ENCODE measurements at places on chromosomes 12 and 14.

DNA sequence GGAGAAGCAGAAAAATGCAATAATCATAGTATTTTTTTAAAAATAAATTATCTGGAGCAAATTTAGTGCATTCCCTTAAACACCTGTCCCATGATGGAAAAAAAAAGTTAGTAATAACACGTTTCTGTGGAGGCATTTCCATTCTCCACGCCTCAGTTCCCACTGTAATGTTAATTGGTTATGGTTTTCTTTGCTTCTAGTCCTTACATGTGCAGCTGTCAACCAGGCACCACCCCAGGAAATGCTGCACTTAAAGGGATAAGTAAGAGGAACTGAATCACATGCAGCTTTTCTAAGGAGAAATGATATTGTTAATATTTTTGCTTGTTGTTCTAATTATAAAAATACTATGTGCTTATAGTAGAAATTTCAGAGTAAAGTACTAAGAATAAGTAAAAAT is 240.3 kb downstream of the ZFP36L1 start:
- peaks cover 39% of the 10 kb centered on the region for H3K4me1 ChIP-seq
- H3K4me3 ChIP-seq: no peak overlapping the region

GRCh38 chr12:103540319-103540718 is 44.6 kb upstream of the C12orf42 start:
- no peak overlapping the region for H3K4me3 ChIP-seq
- H3K27me3 ChIP-seq: no peaks in the 10 kb centered on the region

DNA sequence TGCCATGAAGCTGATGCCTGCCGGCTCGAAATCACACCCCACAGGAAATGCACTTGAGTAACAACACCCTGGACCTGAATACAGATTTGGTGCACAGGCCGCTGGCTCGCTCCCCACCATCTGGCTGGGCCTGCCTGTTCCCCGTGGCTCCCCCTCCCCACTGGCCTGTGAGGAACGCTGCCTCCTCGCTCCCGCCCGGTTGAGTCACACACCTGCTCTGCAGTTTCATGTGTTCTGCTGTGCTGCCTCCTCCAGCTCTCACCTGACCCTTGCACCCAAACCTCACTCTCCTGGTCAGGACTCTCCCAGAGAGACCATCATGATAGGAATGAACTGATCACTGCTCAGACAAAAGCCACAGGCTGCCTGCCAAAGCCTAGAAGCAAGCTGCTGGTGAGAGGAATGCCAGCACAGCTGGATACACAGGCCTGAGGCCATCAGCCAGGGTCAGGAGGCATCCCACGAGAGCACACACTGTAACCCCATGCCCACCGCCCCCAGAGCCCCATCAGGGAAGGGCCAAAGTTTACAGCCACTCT is 3.8 kb upstream of the SIVA1 start:
- H3K27ac ChIP-seq: no peak overlapping the region
- H3K4me1 ChIP-seq: peaks cover 3% of the 10 kb centered on the region
- H3K36me3 ChIP-seq: peaks cover 5% of the 10 kb centered on the region
- no peak overlapping the region for H3K4me3 ChIP-seq

GRCh38 chr12:96015672-96016071 is 19.5 kb upstream of the HAL start:
- H3K4me3 ChIP-seq: no peak overlapping the region
- peaks cover 45% of the 10 kb centered on the region for H3K36me3 ChIP-seq
- peak; percentile 39 for DNase-seq
- no peaks in the 10 kb centered on the region for H3K27me3 ChIP-seq
- H3K4me1 ChIP-seq: no peaks in the 10 kb centered on the region

DNA sequence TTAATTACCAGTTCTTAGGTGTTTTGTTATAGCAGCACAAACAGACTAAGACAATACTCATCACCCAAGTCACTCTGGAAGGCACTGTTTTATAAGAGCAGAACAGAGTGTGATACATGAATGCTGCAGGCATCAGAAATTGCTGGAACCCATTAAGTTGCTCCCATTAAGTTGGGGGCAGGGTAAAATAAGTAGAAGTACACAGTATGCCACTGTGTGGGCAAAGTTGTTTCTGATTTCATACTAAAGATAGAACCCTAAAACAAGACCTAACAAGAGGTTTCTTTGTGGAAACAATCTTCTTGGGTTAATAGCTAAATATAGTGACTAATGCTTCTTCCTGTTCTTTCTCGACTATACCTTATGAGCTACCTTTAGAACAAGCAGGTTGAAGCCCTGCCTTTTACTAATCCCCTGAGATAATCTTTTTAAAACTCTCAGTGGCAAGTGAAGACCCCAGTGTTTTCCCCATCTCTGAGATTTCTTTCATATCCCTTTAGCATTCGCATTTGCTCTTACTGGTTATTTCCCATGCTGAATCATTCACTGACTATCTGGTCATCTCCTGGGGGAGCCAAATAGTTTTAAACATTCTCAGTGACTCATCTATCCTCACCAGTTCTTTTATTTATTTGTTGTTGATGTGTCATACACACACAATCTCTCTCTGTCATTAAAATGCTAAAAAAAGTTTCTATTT is 52.3 kb downstream of the SOCS2 start:
- no peak overlapping the region for H3K27ac ChIP-seq
- H3K4me1 ChIP-seq: no peaks in the 10 kb centered on the region
- no peak for DNase-seq
- H3K36me3 ChIP-seq: no peaks in the 10 kb centered on the region
- H3K4me3 ChIP-seq: no peak overlapping the region

Data from GM23338 (cell line).